Neuronal stem cell (in vitro differentiated cells): ENCODE measurements at places on chromosomes 2 and 18.

- no peaks in the 10 kb centered on the region for H3K36me3 ChIP-seq
- DNase-seq: no peak
- H3K27ac ChIP-seq: no peak overlapping the region
These were observed 180.7 kb upstream of the ID2 start for GRCh38 chr2:8501061-8501720.

DNA sequence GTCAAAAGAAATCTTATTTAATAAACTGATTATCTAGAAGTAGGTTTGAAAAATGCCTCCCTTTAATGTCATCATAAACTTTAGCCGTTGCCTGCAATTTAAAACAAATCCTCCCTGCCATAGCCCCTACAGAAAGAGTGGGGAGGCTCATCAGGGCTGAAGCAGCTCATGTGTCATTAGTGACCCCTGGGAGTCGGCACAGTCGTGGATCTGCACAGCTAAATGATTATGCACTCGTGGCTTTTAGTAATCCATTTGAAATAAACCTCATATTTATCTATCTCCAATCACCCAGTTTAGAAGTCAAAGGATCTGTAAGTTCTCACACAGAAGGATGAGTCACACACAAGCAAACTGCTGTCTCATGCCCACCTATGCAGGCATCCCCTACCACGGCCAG, 277.3 kb downstream of the SS18 start:
- H3K27ac ChIP-seq: no peak overlapping the region
- peaks cover 2% of the 10 kb centered on the region for H3K4me1 ChIP-seq
- no peak overlapping the region for H3K4me3 ChIP-seq
- H3K27me3 ChIP-seq: no peaks in the 10 kb centered on the region

DNA sequence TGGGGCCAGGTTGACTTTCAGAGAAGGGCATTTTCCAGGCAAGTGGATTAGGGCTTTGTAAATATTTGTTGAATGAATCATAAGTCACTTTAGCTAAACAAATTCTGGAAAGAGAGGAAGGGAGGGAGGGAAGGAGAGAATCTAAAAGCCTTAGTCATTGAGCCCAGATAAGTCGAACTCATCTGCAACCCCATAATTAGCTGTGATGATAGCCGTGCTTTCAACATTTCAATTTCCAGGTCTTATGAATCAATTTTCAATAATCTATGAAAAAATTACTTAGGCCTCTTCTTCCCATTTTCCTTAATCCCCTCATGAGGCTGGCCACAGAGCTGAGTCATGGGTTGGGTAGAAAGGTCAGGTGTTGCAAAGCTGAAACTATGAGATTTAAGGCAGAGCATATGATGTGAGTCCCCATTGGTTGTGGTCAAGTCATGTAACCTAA, 111.9 kb upstream of the MAPRE2 start:
- H3K36me3 ChIP-seq: no peaks in the 10 kb centered on the region
- no peak overlapping the region for H3K27ac ChIP-seq
- H3K4me3 ChIP-seq: no peak overlapping the region
- peaks cover 4% of the 10 kb centered on the region for H3K4me1 ChIP-seq
- DNase-seq: no peak

DNA sequence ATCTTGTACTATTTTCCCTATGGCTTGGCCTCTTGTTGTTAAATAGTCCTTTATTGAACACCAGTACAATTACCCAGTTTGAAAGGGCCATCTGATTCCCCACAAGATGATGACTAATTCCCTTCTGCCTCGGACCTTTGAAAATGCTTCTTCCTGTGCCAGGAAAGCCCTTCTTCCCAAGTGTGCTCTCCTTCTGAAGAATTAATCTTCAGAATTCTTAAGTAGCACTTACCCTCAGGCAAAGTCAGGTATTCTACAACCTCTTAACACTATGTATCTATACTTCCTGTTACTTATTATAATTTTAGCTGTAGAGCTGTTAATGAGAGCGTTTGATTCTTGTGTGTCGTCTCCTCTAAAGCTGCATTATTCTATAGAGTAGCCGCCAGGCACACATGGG, 28.6 kb upstream of the MEX3C start:
- no peaks in the 10 kb centered on the region for H3K4me1 ChIP-seq
- no peak overlapping the region for H3K27ac ChIP-seq
- H3K36me3 ChIP-seq: no peaks in the 10 kb centered on the region
- no peaks in the 10 kb centered on the region for H3K27me3 ChIP-seq
